NCI-H2171 (cell line): ENCODE measurements at places on chromosomes 1 and 21.
A peak's percentile ranks its signal among the peaks of the same experiment; 100 is the strongest.

GRCh38 chr1:214318956-214319736 lies 38.2 kb downstream of the SMYD2 start:
- DNase-seq: no peak

GRCh38 chr1:175383239-175383638 lies 190.7 kb upstream of the KIAA0040 start:
- DNase-seq: no peak

- no peak for DNase-seq
These were observed 318.3 kb downstream of the RRAGC start for GRCh38 chr1:38541223-38541622.

DNA sequence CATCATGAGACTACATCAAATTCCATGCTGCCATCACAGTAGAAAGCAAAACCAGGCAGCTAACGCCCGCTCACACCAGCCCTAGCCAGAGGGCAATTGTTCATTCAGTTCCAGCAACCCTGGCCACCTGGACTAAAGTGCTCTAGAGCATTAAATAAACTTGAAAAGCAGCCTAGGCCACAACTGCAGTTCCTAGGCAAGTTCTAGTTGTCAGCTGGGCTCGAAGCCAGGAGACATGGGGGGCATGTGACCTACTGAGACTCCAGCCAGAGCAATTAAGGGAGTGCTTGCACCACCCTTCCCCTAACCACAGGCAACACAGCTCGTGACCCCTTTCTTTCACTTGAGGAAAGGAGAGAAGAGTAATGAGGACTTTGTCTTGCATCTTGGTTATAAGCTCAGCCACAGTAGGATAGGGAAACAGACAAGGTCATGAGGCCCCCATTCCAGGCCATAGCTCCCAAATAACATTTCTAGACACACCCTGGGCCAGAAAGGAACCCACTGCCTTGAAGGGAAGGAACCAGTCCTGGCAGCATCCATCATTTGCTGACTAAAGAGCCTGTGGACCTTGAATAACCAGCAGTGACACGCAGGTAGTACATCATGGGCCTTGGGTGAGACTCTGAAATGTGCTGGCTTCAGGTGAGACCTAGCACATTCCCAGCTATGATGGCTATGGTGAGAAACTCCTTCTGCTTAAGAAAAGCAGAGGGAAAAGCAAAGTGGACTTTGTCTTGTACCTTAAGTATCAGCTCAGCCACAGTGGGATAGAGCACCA lies 77.0 kb downstream of the ZZZ3 start:
- no peak for DNase-seq

DNA sequence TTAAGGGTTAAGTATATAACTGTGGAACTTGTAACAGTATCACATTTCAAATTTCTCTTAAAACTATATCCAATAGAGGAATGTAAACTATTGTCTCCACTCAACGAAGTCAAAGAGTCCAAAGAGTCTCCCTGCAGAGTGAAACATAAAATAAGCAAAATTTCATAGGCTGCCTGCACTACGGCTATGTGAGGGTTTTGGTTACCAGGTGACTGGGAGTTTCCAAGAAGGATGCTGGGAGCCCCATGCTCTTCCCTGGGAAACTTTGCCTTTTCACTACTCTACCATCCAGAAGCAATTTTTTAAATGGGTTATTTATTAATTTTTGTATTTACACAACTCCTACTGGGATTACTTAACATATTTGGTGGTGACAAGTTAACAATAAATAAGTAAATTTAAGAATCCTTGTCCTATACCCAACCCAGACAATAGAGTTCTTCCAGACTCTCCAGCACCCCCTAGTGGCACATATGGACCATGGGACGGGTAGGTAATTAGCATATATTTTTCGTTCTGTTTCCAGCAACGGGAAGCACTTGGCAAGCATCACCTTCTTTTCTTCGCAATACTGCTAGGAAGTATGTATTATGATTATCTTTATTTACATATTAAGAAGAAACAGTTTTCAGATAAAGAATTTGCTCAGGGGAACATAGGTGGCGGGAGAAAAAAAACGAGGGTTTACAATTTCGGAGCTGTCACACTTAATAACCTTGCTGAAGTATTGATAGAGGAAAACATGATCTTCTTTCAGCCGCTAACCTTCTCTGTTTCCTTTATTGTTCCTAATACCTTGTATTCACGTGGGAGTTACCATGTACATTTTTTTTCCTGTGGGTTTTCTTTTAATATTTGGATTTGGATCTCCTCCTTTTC lies 3.5 kb downstream of the FMO2 start:
- no peak for DNase-seq

- peak; percentile 75 for DNase-seq
These were observed 11.9 kb upstream of the CPLANE2 start for GRCh38 chr1:16248603-16249516.

DNA sequence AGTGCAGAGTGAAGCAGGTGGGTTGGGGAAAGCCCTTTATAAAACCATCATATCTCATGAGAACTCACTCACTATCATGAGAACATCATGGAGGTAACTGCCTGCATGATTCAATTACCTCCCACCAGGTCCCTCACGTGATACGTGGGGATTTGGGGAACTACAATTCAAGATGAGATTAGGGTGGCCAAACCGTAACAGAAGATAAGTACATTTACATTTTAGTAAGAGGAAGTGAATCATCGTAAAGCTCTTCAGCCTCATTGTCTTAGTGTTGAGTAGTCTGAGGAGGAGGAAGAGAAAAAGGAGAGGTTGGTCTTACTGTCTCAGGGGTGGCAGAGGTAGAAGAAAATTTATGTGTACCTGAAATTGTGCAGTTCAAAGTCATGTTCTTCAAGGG lies 1053.4 kb upstream of the ADGRL4 start:
- no peak for DNase-seq

GRCh38 chr1:220956501-220957232 lies 77.4 kb downstream of the HLX start:
- DNase-seq: no peak

DNA sequence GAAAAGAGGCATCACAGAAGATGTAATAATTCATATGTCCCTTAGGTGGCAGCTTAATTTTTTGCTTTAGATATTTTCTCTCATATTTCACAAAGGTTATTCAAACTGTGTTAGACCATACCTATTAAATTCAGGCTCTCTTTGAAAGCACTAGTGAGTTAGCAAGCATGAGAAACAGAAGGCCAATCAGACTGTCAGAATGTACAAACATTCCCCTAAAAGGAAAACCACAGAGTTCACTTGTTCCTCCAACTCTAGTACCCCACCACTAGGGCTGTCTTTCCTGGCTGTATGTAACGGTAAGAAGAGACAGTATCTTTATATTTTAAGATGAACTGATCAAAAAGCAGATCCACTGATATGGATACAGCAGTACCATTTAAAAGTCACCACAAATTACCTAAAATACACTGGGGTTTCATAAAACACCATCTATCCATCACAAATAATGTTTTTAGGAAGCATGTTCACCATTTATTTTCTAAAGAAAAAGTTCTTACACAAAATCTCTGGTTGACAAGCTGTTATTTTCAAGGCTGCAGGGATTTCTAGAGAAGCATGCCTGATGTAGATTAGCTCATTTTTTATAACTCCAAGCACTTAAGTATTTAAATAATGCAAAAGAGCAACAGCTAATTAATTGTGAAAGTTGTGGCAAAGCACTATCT lies 1.8 kb downstream of the ARPC5 start:
- DNase-seq: peak; percentile 33

DNA sequence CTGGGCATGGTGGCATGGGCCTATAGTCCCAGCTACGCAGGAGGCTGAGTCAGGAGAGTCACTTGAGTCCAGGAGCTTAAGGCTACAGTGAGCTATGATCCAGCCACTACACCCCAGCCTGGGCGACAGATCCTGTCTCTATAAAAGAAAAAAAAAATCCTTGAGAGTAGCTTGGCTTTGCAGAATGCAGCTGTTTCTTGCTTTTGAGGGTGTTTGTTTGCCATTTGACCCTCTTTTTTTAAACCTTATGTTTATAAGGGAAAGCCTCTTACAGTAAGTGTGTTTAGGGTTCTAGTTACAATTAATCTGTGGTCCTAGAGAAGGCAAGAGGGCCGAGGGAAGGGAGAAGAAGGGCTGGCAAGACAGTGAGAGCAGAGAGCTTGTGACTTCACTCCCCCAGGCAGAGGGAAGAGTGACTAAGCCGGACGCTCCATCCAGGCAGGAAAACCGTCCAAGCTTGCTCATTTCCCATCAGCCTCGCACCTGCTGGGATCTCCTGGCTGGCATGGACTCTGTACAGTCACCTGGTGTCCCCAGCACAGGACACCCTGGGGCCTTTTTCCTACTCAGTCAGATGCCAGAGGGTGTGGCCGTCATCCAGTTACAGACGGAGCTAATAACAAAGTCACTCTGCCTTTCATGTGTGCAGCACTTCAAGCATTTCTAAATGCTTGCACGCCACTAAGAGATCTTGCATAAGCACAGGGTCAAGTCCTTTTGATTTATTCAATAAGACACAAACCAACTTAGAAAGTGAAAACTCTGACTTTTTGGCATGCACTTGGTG lies 55.5 kb upstream of the PSEN2 start:
- DNase-seq: peak; percentile 29

DNA sequence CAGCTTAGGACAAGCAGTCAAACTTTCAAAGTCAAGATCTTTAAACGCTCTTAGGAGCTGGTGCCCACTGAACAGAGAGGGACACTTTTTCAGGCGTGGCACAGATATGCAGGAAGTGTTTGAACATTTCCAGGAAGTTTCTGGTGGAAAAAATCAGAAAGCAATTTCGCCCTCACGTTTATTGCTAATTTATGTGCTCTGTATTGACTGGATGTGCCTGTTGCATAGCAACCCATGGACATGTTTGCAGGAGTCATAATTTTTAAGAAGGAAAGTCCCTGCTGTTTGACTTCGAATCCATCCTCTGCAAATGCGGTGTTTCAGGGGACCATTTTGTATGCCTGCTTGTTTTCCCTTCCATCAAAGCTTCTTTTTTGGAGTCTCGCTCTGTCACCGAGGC lies 239.9 kb upstream of the IRF2BP2 start:
- no peak for DNase-seq

DNA sequence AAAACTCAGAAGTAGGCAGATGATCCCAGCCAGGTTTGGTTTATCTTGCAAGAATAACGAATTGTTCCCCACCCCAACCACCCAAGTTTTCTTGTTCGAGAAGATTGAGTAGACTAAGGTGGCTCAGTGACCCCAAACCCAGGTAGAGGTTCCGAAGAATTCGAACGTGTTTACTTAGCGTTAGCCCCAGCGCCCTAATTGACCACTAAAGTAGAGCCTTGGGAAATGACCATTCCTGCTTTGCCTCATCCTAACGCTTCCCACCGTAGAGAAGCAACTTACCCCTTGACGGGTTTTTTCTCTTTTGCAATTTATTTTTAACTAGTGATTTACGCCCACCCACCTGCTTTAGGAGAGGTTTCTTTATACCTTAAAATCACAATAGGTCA lies 870 bp downstream of the FBXO28 start:
- no peak for DNase-seq

DNA sequence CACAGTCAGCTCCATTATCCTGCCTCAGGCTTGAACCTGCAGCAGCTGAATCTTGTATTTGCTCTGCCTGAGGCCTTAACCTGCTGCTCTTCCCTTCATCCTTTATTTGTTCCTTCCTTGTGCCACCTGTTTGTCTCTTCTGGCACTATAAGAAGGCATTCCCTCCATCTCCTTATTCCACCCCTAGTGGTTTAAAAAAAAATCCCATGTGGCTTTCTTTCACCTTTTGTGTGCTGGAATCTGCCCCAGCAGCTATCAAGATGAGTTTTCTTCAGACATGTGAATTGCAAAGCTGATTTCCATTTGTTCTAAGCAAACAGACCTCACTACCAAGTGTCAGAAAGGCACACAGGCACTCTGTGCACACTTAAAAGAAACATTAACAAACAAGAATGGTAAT lies 294.6 kb downstream of the TTLL7 start:
- no peak for DNase-seq

DNA sequence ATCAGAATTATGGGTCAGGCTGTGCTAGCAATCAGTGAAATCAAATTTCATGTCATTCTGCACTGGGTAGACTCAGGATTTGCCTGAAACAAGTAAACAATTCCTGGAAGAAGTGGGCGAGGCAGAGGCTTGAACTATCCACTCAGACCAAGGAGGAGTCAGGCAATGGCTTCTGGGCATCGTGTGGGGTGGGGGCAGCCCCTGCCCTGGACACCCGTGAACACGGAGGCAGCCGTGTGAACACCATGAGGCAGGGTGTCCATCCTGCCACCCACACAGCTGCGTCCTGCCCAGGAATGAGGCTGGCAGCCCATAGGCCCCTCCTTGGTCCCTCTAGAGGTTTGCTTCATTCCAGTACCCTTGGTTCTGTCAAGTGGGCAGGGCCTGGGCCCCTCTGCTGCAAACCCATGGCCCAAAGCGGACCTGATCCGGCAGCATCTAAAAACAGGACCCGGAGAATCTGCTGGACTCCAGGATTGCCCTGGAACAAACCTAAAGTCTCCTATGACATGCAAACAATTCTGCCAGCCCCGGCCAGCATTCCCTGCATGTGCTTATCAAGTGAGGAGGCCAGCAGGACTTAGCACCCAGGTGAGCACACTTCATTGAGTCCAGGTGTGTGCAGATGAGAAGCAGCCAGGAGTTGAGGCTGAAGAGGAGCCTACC lies 69.5 kb downstream of the PDE9A start:
- no peak for DNase-seq

DNA sequence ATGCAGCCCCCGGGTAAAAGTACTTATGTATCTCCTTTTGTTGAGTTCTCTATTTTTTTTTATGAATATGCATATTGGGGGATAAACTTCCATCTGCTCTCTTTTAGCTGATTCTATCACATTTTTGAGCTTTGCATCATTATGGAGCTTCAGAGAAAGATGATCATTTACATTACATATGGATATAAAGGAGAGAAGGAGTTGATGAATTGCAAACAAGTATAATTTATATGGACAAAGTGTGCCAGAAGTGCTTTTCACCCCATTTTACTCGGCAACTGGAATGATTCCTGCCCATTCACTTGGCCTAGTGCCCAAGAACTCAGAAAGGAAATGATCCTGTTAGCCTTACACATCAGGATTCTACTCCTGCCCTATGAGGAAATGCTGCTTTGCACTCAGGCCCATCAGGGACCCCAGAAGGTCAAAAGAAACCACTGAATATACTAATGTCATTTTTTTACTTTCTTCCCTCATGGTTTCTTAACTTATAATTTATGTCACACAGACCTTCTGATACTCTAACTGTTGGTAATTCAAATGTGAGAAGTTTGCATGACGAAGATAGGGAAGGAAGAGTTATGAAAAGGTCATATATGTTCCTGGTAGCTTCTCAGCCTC lies 65.6 kb downstream of the SAMSN1 start:
- DNase-seq: no peak

DNA sequence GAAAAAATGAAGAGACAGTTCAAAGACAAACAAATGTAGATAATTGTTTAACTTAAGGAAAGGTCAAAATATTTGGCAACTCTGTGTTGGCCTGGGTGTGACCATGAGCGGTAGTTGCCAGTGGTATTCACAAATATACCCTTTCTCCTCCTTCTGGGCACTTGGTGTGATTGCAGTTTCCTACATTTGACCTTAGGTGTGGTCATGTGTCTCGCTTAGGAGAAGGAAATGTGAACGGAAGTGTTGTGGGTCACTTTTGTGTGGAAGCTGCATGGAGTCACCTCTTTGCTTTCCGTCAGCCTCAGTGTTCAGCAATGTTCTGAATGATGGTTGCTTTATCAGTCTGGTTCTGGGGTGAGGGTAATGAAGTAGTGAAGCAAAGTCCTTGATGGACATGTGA lies 3.4 kb upstream of the PCSK9 start:
- no peak for DNase-seq

- no peak for DNase-seq
These were observed 32.9 kb downstream of the KIFAP3 start for GRCh38 chr1:170041423-170042192.

GRCh38 chr1:63124666-63125191 lies 197.6 kb upstream of the FOXD3 start:
- no peak for DNase-seq

GRCh38 chr1:44661781-44662682 lies 12.2 kb downstream of the TMEM53 start:
- DNase-seq: peak; percentile 38
